Spleen (tissue), 13 donors: ENCODE measurements at places on chromosomes 7 and 10. TPM values are rescaled to one million over a fixed set of nuclear protein-coding genes. Genes with fewer than 3 reads are reported as not detected.

DNA sequence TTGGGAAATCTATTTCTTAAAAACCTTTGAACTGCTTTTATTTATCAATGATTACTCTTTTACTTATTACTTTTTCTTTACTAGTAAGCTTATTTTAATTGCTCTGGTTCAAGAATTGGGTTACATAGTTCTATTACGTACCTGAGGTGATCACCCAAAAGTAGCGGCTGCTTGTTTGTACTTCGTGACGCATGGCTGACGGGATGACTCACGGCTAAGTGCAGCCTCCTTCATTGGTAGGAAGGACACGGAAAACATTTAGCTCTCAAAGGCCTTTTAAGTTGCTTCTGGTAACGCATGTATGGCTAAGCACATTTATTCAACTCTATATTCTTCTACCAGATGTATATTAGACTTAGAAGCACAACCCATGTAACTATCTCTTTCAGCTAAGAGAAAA lies 285.8 kb upstream of the SP4 start:
- H3K27me3 ChIP-seq, result no peaks in the 10 kb centered on the region
- H3K4me3 ChIP-seq, result no peak overlapping the region
- no peak for DNase-seq

- H3K4me3 ChIP-seq, result no peak overlapping the region
- H3K4me1 ChIP-seq, result no peaks in the 10 kb centered on the region
- H3K36me3 ChIP-seq, result no peaks in the 10 kb centered on the region
- no peak overlapping the region for H3K27ac ChIP-seq
- DNase-seq, result no peak
Observed at GRCh38 chr10:9452056-9452455, 1397.6 kb downstream of the GATA3 start.

CTAGE15 gene
- total RNA-seq, result not detected

PLEKHS1 gene
- not detected for total RNA-seq

GARIN1A gene
- 2.4 TPM for total RNA-seq

DNA sequence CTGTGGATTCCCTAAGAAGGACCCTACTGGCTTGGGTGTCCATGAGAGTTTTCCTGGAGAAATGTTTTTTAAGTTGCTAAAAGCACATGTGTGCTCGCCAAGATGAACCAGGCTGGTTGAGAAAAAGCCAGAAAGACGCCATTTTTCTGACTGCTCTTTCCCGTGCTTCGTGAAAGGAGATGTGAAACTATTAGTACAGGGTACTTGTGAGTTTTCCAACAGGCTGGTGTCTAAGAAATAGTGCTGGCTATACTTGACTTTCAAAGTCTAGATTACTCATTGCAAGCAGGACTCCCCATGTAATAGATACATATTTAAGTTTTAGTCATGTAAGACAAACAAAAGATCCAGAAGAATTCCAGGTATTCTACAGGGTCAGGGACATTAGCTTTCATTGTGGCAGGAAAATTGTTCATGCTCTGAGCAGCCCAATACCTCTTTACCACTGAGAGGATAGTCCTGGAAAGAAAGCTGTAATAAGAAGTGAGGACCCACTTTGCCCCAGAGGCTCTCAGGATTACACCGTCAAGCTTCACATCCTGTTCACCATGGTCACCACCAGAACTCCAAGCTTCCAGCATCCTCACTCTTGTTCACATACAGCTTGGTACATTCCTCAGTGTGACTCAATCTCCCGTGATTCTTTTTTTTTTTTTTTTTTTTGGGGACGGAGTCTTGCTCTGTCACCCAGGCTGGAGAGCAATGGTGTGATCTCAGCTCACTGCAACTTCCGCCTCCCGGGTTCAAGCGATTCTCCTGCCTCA lies 43.8 kb upstream of the ICA1 start:
- no peaks in the 10 kb centered on the region for H3K36me3 ChIP-seq
- no peaks in the 10 kb centered on the region for H3K27me3 ChIP-seq
- no peaks in the 10 kb centered on the region for H3K4me1 ChIP-seq
- H3K27ac ChIP-seq, result no peak overlapping the region

DNA sequence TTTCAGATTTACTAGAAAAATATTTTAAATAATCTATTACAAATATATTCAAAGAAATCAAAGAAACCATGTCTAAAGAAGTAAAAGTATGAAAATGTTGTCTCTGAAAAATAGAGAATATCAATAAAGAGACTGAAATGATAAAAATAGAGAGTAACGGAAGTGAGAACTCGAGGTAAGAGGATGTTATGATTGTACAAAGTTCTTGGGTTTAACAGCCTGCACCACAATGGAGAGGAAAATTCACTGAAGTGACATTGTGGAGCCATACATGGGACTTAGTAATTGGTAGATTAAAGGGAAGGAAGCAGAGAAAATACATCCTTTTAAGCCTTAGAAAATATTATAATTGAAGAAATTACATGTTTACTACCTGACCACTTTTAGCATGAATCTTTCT lies 77.9 kb downstream of the THSD7A start:
- no peaks in the 10 kb centered on the region for H3K4me1 ChIP-seq
- no peaks in the 10 kb centered on the region for H3K36me3 ChIP-seq
- no peak overlapping the region for H3K4me3 ChIP-seq
- DNase-seq, result no peak
- no peak overlapping the region for H3K27ac ChIP-seq

- no peaks in the 10 kb centered on the region for H3K4me1 ChIP-seq
- H3K27ac ChIP-seq, result no peak overlapping the region
- no peak for DNase-seq
- no peak overlapping the region for H3K4me3 ChIP-seq
- no peaks in the 10 kb centered on the region for H3K27me3 ChIP-seq
Observed at GRCh38 chr7:33399528-33400213, 270.3 kb downstream of the BBS9 start.

DNA sequence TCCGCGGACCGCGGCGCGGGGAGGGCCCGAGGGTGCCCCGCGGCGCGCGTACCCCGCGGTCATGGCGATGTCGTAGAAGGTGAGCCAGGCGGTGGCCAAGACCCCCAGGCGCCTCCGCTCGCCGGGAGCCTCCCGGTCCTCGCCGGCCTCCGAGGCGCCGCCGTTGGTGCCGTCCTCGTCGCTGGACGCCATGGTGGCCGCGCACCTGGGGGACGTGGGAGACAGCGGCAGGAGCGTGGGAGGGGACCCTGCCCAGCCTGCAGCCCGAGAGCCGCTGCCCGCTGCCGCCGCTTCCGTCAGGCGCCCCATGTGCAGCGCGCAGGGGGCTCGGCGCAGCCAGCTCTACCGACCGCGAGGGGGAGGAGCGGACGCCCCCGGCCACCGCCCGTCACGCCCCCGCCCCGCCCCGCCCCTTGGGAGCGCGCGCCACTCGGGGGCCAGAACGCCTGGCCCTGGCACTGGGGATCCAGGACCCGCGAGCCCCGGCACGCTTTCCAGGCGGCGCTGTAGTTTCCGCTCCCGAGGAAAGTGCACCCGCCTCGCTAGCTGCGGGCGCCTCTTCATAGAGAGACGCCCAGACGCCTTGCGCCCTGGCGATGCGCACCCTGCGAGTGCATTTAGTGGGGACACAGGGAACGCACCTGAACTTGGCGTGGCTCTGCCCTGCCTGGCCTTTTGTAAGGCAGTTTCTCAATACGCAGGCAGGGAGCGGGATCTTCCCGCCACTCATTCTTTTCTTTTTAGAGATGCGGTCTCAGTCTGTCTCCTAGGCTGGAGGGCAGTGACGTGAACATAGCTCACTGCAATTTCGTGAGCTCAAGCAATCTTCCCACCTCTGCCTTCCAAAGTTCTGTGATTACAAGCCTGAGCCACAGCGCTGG lies at the start of gene HACD1:
HACD1 (minus strand) TSS at position 344 of the 881 bp plus-strand sequence; CDS start at position 309, 35 bp downstream.
- H3K27me3 ChIP-seq, result no peaks in the 10 kb centered on the region
- peak; percentile 86 for DNase-seq
- H3K4me3 ChIP-seq, result peak within 1 kb of the TSS; percentile 85
- peaks cover 22% of the 10 kb centered on the region for H3K4me1 ChIP-seq

GRCh38 chr7:40403703-40404476 lies 269.1 kb downstream of the SUGCT start:
- H3K27me3 ChIP-seq, result no peaks in the 10 kb centered on the region
- DNase-seq, result no peak
- H3K4me3 ChIP-seq, result no peak overlapping the region

CAMK2B gene
- total RNA-seq, result 0.26 TPM

POLR2J2 gene
- total RNA-seq, result 9.3 TPM

- no peaks in the 10 kb centered on the region for H3K27me3 ChIP-seq
- no peaks in the 10 kb centered on the region for H3K36me3 ChIP-seq
- H3K4me1 ChIP-seq, result no peaks in the 10 kb centered on the region
- no peak overlapping the region for H3K4me3 ChIP-seq
Observed at GRCh38 chr10:113216102-113216501, 266.1 kb downstream of the TCF7L2 start.

VSTM2A gene
- not detected for total RNA-seq

GRCh38 chr7:109322833-109323232 lies 753.2 kb downstream of the DNAJB9 start:
- H3K4me3 ChIP-seq, result no peak overlapping the region
- no peaks in the 10 kb centered on the region for H3K27me3 ChIP-seq
- H3K4me1 ChIP-seq, result no peaks in the 10 kb centered on the region
- DNase-seq, result no peak
- H3K27ac ChIP-seq, result no peak overlapping the region
- H3K36me3 ChIP-seq, result no peaks in the 10 kb centered on the region

- H3K4me3 ChIP-seq, result no peak overlapping the region
- no peaks in the 10 kb centered on the region for H3K36me3 ChIP-seq
- no peaks in the 10 kb centered on the region for H3K4me1 ChIP-seq
- no peak for DNase-seq
Observed at GRCh38 chr7:18978108-18978495, 139.3 kb downstream of the TWIST1 start.

DNA sequence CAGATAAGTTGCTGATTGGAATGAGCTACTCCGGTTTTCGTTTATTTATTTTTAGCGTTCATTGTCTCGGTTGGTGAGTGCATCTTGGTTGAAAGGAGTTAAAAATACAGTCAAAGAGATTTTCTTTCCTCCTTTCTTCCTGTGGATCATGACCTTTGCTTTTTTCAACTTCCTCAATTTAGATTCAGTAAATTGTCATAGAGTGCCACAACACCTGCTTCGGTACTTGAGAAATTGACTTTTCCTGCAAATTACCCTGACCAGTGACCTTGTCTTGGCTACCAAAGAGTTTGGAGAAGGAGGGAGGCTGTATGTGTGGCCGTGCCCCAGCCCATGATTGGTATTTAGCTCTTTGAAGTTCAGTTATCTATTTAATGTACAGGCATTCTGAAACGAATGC lies 128.7 kb downstream of the FAM204A start:
- H3K27ac ChIP-seq, result no peak overlapping the region
- no peak for DNase-seq
- H3K27me3 ChIP-seq, result peaks cover 7% of the 10 kb centered on the region
- no peak overlapping the region for H3K4me3 ChIP-seq
- no peaks in the 10 kb centered on the region for H3K4me1 ChIP-seq
- H3K36me3 ChIP-seq, result no peaks in the 10 kb centered on the region

GRCh38 chr7:116214921-116215320 lies 4.6 kb downstream of the TES start:
- H3K36me3 ChIP-seq, result no peaks in the 10 kb centered on the region
- H3K4me3 ChIP-seq, result no peak overlapping the region
- no peaks in the 10 kb centered on the region for H3K27me3 ChIP-seq

- H3K36me3 ChIP-seq, result no peaks in the 10 kb centered on the region
- H3K4me1 ChIP-seq, result no peaks in the 10 kb centered on the region
- H3K4me3 ChIP-seq, result no peak overlapping the region
- no peaks in the 10 kb centered on the region for H3K27me3 ChIP-seq
- H3K27ac ChIP-seq, result no peak overlapping the region
- DNase-seq, result no peak
Observed at GRCh38 chr10:117653170-117653515, 110.6 kb downstream of the EMX2 start.

DNA sequence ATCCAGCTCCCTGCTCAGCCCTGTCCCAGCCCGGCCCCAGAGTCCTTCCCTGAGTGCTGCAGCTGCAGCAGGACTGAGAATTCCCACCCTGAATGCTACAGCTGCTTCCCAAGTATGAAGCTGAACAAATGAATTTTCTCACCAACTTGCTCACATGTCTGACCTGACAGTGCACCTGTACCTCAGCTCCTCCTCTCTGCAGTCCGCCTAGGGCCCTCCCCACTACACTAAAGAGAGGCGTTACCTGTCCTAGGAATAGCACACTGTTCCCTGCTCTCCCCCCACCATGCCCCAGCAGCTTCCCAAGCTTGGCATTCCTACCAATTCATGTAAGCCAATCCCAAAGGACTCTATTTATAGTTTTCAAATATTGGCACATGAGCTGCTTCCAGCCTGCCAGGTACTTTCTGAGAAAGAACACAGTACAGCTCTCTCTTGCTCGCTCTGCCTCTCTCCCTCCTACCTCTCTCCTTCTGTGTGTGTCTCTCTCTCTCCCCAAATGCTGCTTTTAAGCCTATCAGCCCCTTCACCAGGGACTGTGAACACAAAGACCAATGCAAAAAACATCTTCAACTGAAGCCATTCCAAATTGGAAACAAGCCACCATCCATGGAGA lies 400.1 kb downstream of the TNS3 start:
- H3K4me3 ChIP-seq, result no peak overlapping the region
- H3K27ac ChIP-seq, result no peak overlapping the region
- no peaks in the 10 kb centered on the region for H3K4me1 ChIP-seq
- no peaks in the 10 kb centered on the region for H3K36me3 ChIP-seq

GRCh38 chr10:77431209-77431611 lies 206.4 kb downstream of the KCNMA1 start:
- H3K27me3 ChIP-seq, result no peaks in the 10 kb centered on the region
- H3K4me3 ChIP-seq, result no peak overlapping the region
- DNase-seq, result no peak
- H3K27ac ChIP-seq, result no peak overlapping the region
- no peaks in the 10 kb centered on the region for H3K4me1 ChIP-seq
- no peaks in the 10 kb centered on the region for H3K36me3 ChIP-seq

GRCh38 chr7:134928554-134928953 lies 57.8 kb upstream of the AGBL3 start:
- no peak for DNase-seq
- H3K36me3 ChIP-seq, result no peaks in the 10 kb centered on the region
- no peak overlapping the region for H3K27ac ChIP-seq
- H3K27me3 ChIP-seq, result no peaks in the 10 kb centered on the region
- H3K4me3 ChIP-seq, result no peak overlapping the region
